ENCODE measurements at places on chromosomes 2 and 18.

DNA sequence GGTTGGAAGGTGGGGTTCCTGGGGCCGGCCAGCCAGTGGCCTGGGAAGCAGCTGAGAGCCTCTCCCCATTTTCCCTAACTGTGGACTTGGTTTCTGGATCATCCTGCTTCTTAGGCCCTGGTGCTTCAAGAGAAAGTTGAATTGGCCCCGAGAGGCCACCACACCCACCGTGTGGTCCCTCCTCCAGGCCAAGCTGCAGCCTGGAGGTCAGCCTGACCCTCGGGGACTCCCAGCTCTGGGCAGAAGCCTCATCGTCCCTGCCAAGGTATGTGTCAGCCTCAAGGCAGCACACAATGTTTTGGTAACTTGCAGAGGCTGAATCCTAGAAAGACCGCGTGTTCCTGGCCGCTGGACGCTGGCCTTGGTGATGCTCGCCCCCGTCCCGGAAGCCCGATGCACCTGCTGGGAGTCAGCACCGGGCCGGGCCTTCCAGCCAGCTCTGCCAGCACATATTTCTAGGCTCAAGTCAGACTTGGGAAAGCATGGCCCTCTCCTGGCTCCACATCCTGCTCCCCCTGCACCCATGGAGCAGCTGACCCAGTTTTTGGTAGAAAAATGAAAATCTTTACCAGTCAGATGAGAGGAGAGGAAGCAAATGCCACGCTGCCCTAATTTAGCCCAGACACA lies 72.6 kb downstream of the ACTR2 start:
- DNase-seq, result peak; percentile 81

- no peak for DNase-seq
Observed at GRCh38 chr2:112629823-112630222, 15.9 kb upstream of the SLC20A1 start.

GRCh38 chr2:88603146-88603545 lies 24.1 kb downstream of the EIF2AK3 start:
- DNase-seq, result peak; percentile 47

DNA sequence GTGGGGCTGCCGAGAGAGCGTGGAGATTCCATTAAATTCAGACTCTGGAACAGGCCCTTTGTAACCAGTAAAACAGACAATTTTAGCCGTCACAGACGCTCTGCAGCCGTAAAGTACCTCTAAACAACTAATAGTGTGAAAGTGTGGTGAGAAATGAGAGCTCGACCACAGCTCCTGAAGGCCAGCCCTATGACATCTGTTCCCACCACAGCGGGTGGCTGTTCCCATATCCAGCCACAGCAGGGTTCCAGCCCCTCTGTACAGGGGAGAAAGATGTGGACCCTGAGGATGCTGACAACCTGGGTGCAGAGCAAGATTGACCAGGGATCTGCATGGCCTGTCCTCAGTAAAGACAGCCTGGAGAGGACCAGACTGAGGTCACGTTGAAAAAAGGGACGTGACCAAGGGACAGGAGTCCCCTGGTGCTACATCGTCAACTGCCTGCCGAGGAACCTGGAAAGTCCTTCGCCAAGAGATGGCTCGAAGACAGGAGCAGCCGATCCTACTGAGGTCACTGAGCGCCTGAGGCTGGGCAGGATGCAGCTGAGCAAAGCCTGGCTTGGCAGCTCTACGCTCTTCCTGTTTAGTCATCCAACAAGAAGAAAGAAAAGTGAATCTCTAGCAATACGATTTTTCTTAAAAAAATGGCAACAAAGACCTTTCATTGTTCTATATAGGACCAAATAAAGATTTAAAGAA lies 831.7 kb downstream of the RNF144A start:
- no peak for DNase-seq

- DNase-seq, result peak; percentile 58
Observed at GRCh38 chr2:224836263-224836662, 120.1 kb upstream of the CCDC195 start.

- DNase-seq, result no peak
Observed at GRCh38 chr18:33831424-33831823, 253.4 kb downstream of the ASXL3 start.

DNA sequence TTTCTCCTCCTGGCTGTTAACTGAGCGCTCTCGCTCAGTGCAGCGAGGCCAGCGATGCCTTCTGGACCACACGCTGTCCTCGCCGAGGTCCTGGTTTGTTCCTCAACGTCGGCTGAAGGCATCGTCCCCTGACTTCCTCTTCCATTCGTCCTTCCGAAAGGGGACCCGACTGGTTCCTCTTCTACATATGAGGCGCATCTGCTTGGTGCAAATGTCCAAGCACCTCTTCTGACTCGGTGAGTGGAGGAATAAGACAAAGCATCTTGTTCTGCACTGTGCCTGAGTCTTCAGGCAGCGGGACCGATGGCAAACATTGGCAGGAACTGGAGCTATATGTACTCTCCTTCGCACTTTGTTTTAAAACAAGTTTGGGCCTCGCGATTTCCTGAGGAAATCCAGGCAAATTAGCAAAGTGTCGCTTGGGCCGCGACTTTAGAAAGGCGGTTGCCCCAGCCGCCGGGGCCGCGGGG lies 621 bp upstream of the KCNS3 start:
- DNase-seq, result peak; percentile 32

DNA sequence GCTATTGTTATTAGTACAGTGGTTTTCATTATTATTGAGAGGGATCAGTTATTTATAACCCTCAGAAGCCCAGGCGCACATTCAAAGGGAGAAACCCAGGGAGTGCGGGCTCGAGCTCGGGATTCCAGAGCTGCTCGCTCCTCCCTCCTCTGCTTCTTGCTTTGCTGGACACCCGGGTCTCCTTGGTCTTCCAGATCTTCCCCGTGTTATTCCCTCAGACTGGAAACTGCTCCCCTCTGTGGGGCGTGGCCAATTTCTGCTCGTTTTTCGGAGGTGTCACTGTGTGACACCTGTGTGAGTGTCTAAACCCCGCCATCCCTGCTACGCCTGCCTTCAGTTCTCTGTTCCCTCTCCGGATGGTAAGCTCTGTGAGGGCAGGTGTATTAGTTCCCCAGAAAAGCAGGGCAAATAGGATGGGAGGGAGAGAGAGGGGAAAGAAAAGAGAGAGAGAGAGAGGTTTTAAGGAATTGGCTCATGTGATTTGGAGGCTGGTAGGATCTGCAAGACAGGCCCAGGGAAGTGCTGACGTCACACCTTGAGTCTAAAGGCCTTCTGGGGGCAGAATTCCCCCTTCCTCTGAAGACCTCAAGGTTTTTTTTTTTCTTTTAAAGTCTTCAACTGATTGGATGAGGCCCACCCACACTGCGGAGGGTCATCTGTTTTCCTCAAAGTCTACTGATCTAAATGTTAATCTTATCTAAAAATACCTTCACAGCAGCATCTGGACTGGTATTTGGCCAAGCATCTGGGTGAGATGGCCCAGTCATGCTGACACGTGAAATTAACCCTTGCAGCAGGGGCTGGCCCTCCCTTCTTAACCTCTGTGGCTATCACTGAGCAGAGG lies 457.3 kb upstream of the ID2 start:
- no peak for DNase-seq

GRCh38 chr2:233422050-233422639 lies 67.9 kb downstream of the DGKD start:
- DNase-seq, result no peak

DNA sequence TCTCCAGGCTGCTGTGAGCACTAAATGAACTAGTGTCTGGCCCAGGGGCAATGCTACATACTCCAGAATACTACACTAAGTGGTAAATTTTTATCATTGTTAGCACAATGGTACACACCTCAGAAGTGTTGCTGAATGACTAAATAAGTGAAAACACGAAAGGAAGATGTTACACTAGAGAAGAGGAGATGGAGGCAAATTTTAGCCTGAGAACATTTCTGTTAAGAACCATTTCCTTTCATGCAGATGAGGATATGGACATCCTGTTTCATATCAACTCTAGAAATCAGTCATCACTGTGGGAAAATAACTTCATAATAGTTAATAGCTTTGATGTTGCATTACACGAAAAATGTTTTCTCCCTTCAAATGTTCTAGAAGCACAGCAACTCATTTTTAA lies 117.6 kb upstream of the STK17B start:
- no peak for DNase-seq
